ENCODE measurements at places on chromosomes 11 and 22.

- ATAC-seq: peak; percentile 91
Measured at GRCh38 chr11:36746886-36747710, 149.1 kb upstream of the RAG2 start.

DNA sequence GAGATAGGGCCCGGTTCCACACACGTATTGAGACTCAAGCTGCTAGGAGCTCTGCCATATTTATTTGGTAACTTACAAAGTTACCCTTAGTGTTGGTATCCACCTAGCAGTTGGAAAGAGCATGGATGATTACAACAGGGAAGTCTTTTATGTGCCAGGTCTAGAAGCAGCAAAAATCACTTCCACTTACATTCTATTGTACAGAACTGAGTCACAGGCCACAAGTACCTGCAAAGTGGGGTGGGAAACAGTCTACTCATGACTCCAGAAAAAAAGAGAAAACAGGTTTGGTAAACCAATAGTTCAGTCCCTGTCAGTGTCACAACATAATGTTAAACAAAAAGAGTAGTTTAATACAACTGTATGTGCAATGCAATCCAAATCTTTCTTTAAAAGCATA lies 279.6 kb upstream of the PITPNB start:
- no peak for ATAC-seq

GRCh38 chr11:69841859-69842698 lies 22.9 kb upstream of the FGF3 start:
- no peak for ATAC-seq

GRCh38 chr22:36445158-36445668 lies 36.2 kb downstream of the TXN2 start:
- no peak for ATAC-seq

GRCh38 chr22:38833061-38833460 lies 10.8 kb downstream of the NPTXR start:
- no peak for ATAC-seq

GRCh38 chr11:75656044-75656727 lies 12.7 kb downstream of the MAP6 start:
- ATAC-seq: no peak

- ATAC-seq: peak; percentile 69
Measured at GRCh38 chr11:73350908-73351636, 25.1 kb upstream of the RELT start.

DNA sequence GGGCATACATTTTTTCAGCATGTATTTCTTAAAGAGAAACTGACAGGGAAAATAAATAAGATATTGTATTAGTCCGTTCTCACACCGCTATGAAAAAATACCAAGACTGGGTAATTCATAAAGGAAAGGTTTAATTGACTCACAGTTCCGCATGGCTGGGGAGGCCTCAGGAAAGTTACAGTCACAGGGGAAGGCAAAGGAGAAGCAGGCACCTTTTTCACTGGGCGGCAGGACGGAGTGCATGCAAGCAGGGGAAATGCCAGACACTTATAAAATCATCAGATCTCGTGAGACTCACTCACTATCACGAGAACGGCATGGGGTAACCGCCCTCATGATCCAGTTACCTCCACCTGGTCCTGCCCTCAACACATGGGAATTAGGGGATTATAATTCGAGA lies 44.2 kb downstream of the PPFIA1 start:
- ATAC-seq: peak; percentile 83

GRCh38 chr22:30970356-30970746 lies 1.3 kb downstream of the TUG1 start:
- ATAC-seq: no peak

DNA sequence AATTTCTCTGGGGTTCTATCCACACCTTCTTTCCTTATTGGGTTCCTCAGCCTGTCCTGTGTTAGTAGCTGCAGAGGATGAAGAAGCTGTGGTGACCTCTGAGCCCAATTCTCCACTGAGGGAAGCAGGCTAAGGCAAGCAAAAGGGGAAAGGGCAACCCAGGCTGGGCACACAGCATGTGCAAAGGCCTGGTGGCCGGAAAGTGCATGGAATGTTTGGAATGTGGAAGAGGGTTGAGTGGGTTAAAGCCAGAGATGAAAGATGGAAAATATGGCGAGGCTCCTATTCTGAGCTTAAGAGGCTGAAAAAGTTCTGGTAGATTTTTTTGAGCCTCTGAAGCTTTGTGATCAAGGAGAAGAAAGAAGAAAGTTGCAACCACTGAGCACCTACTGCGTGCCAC lies 247.1 kb downstream of the MIAT start:
- no peak for ATAC-seq

- no peak for ATAC-seq
Measured at GRCh38 chr11:62535802-62536201, 10.8 kb downstream of the AHNAK start.

DNA sequence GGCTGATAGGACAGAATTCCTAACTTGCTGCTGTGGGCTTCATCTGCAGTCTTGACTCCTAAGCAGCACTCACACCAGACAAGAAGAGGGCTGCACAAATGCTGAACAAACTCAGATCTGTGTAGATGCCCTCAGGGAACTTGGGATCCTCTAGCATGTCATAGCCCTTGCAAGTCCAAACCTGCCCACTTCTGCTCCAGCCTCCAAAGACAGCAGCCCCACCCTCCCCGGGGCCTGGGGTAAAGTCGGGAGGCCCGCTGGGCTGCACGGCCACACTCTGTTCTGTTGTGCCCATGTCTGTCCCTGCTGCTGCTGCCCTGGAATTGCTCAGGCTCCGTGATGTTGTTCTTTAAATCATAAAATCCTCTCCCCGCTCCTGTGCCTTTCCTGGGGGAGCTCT lies 28.3 kb downstream of the DRD2 start:
- no peak for ATAC-seq

- ATAC-seq: no peak
Measured at GRCh38 chr11:8221917-8222495, 41.7 kb downstream of the LMO1 start.

DNA sequence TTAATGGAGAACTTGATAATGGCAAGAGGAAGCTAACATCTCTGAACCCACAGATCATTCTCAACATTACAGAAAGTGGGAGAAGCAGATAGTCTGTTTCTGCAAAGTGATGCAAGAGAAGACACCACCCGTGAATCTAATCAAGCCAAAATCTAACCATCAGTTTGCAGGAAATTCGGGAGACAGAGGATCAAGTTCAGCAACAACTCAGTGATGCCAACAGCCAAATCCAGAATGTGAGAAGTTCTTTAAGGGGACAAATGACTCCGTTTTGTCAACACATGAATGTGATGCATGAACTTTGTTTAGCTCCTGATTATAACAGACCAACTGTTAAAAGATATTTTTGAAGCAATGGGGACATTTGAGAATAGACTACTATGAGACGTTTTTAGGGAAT lies 95.2 kb upstream of the LDLRAD3 start:
- ATAC-seq: no peak

DNA sequence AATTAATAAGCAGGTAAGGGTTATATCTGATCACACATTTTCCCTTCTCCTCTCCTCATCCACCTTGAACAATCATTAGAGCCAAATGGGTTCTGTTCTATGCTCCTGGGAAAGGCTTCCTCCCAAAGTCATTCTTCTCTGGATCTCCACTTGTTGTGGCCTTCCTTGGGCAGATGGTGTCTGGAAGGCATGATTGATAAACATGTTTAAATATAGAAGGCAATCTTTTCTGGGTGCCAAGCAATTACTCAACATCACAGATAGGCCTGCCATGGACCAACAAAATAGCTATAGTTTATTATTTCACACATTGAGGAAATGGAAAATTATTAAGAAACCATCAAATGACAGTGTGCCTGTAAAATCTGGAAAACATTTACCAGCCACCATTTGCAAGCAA lies 73.5 kb downstream of the KCNA4 start:
- no peak for ATAC-seq
